Stimulated activated CD4-positive, alpha-beta T cell treated with anti-CD3 and anti-CD28 coated beads, Interleukin-4, amount 100 ng/mL, for 48 hours (primary cell): ENCODE measurements at places on chromosomes 5 and 9.

GRCh38 chr9:129307227-129307970, 129.3 kb upstream of the IER5L start:
- DNase-seq: no peak

GRCh38 chr9:68778635-68779034, 73.6 kb downstream of the PIP5K1B start:
- DNase-seq: no peak

- no peak for DNase-seq
Measured at GRCh38 chr5:23302438-23302837, 205.0 kb upstream of the PRDM9 start.

DNA sequence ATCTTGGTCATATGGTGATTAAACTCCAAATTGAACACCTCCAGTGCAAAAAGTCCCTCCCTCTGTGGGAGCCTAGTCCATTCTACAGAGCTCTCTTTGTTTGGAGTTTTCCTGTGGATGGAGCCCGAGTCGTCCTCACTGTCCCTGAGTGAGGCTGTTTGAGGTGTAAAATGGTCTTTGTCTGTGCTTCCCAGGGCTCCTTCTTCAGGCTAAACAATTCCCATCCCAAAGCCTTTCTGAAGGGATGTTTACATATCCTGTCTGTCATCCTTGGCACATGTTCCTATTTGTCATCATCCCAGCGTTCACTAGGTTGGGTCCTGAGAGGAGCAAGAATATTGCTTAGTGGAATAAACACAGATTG, 68.9 kb downstream of the COL27A1 start:
- DNase-seq: no peak

DNA sequence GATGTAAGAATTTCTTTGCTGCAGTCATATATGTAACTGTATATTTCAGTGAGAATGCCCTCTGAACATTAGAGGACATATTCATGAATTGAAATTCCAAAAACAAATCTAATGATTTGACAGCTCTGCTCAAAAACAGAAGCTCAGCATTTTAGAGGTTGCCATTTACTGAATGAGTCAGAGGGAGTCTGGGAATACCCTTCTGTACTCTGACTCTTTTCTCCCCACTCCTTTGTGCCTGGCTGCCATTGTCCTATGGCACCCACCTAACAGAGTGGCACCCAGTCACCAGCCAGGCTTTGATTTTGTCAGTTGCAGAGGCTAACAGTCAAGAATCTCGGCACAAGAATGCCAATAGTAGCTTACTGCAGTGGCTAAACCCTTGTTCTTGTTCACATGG, 133.6 kb downstream of the ATG10 start:
- DNase-seq: no peak

DNA sequence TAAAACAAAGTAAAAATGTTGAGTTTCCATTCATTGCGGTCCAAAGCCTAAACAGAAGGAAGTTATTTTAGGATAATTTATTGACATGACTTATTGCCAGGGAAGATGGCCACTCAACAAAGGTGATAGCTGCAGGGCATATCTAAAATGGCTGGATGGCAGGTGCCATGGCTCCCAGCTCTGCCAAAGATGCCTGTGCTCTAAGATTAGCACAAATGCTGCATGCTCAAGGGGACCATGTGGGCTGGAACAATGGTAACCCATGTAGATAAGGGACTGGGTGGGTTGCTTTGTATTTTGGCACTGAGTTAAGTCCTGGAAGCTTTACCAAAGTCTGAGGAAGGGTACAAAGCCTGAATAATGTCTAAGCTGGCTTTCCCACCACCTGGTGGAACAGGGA, 95.5 kb upstream of the IFNK start:
- DNase-seq: no peak

- no peak for DNase-seq
Measured at GRCh38 chr5:139638090-139638735, 9.9 kb upstream of the CXXC5 start.
